Sigmoid colon (tissue), 7 donors: ENCODE measurements at places on chromosomes 16 and 17. TPM values are rescaled to one million over a fixed set of nuclear protein-coding genes. Genes with fewer than 3 reads are reported as not detected.
A peak's percentile ranks its signal among the peaks of the same experiment; 100 is the strongest.

Gene KRTAP3-1
- total RNA-seq = not detected

Gene FNDC8
- total RNA-seq = not detected

Gene TEX19
- not detected for total RNA-seq

Gene HAGHL
- total RNA-seq = 4.1 TPM

- peak; percentile 55 for DNase-seq
Observed at GRCh38 chr17:6496640-6497441, 52.6 kb downstream of the PIMREG start.

DNA sequence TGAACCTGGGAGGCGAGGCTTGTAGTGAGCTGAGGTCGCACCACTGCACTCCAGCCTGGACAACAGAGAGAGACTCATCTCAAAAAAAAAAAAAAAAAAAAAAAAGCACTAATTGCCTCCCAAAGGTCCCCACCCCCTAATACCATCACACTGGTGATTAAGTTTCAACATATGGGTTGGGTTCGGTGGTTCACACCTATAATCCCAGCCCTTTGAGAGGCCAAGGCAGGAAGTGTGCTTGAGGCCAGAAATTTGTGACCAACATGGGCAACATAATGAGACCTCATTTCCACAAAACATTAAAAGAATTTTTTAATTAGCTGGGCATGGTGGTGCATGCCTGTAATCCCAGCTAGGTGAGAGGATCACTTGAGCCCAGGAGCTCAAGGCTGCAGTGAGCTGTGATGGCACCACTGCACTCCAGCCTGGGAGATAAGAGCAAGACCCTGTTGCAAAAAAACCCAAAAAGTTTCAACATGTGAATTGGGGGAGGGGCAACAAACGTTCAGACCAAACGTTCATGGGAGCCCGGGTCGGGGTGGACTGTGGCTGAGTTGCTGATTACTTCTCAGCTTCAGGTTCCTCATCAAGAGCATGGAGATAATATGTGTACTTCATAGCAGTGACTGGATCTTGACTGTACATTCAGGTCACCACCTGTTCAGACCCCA, 62.1 kb upstream of the NOL11 start:
- no peak for DNase-seq

- DNase-seq = no peak
Observed at GRCh38 chr17:66025551-66025950, 166.4 kb downstream of the CEP112 start.

DNA sequence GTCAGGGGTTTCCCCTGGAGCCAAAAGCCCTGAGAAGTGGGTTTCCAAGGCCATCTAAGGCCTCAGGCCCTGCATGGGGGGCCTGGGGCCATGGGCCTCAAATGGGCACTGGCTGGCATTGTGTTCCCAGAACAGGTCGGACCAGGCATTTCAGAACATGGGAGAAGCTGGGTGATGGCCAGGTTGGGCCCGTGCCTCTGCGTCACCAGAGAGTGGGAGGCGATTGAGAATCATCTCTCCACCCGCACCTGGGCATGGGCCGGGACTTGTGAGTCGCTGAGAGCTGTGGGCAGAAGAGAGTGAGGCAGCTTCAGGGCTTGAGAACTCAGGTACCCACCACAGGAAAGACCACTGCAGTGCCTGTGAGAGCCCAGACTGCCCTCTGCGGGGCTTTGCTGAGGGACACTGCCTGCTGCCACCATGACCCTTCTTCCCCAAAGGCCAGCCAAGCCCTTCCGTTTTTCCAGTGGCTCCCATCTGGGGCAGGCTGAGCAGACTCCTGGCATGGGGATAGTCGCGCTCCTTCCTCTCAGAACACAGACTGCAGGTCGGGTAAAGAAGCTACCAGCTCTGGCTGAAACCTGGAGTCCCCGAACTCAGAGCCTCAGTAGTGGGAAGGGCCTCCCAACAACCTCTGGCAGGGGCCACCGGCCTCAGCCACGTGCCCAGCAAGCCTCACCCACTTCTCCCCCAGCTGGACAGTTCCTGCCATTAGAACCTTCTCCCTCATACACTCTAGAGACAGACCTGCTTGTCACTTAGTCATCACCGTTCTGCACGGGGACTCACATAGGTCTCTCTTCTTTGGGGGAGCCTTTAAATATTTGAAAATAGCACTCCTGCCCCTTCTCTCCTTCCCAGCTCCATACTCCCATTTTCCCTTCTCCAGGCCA, 1.6 kb downstream of the RAB11FIP4 start:
- no peak for DNase-seq

DNA sequence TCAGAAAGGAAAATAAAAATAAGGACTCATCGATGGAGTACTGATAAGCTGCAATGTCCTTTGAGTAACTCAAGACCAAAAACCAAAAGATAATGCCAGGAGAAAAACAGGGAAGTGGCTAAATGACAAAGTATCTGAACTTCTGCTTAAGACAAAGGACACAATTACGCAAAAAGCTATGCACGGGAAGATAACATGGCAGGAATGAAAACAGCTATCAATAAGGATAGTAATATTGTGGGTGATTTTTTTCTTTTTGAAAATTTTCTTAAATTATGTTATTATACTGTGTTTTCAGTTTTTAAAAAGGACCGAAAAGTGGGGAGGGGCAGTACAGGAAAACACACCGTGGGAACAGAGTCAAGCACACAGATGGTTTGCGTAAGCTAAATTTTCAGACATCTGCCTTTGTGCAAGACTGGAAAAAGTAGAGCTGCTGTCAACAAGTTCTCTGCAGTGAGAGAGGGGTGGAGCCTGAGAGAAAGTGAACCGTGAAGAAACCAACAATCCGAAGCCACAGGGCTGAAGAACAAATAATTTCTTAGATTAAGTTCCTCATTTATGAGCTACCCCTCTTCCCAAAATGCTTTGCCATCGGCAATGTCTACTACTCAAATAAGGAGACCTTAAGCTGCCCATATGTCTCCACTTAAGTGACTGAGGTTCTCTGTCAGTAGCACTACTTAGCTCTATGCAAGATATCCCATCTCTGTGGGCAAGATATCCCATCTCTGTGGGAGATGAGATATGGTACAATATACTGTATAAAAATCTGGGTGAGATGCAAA, 99.9 kb upstream of the CORO6 start:
- peak; percentile 78 for DNase-seq

DNA sequence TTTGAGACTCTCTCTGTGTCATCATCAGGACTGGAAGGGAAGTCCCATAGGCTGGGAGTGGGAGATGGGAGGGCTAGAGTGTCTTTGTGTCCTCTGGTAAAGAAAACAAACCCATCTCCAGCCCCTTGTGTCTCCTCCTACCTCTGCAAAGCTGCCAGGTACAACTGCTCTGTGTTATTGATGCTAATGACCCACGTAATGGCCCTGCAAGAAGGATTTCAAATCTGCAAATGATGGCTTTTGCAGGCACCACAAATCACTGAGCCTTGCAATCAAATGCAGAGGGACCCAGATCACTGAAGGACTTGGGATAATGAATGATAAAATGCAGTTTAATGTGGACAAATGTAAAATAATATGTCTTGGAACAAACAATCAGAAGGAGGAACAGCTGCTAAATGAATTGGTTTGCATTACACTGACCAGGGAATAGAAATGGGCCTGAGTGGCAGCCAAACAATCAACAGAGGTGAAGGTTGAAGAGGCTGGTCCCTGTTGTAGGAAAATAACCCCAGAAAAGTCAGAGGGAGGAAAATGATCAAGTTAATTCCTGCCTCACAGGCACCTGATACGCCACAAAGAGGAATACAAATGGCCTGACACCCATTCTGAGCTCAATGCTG, 425.1 kb downstream of the UTP18 start:
- no peak for DNase-seq

DNA sequence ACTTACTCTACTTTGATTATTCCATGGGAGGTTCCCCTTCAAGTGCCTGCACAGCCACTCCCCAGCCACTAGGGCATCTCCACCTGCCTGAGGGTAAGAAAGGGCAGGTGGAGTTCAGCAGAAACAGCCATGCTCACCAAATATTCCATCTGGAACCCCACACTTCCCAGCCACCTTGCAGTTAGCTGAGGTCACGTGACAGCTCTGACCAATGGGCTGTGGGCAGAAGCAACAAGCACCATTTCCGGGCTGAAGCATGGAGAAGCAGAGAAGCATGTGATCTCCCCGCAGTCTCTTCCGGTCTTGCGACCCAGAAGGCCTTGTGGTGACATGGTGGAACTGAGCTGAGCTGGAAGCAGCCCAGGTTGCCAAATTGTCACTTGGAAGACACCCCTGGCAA, 108.6 kb downstream of the CCT6B start:
- no peak for DNase-seq

GRCh38 chr16:84879569-84880487, 60.0 kb downstream of the CRISPLD2 start:
- DNase-seq = no peak

DNA sequence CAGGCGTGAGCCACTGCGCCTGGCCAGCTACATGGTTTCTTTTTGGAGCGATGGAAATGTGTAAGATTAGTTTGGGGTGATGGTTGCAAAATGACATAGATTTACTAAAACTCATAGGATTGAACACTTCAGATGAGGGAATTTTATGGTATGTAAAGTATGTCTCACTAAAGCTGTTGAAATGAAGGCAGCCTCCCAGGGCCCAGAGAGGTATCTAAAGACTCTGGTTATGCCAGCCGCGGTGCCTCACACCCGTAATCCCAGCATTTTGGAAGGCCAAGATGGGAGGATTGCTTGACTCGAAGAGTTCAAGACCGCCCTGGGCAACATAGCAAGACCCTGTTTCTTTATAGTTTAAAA, 254.9 kb downstream of the PARN start:
- DNase-seq = no peak

GRCh38 chr16:89268987-89269735, 51.7 kb downstream of the ZNF778 start:
- no peak for DNase-seq

- peak; percentile 50 for DNase-seq
Observed at GRCh38 chr17:80872501-80873306, 118.9 kb upstream of the CHMP6 start.
